ENCODE measurements at places on chromosomes 5 and 9. TPM values are rescaled to one million over a fixed set of nuclear protein-coding genes. Genes with fewer than 3 reads are reported as not detected.
A peak's percentile ranks its signal among the peaks of the same experiment; 100 is the strongest.

HAND1 gene
- not detected for total RNA-seq

SMC2 gene
- total RNA-seq, result 8.7 TPM

ECM2 gene
- not detected for total RNA-seq

ANKRD55 gene
- total RNA-seq, result 3.7 TPM

C7 gene
- total RNA-seq, result 0.51 TPM

GARIN3 gene
- not detected for total RNA-seq

PCDHA5 gene
- under 0.01 TPM for total RNA-seq

DNM1 gene
- total RNA-seq, result 0.13 TPM

- no peak for DNase-seq
Measured at GRCh38 chr5:87877495-87877894, 391.1 kb downstream of the TMEM161B start.

DNA sequence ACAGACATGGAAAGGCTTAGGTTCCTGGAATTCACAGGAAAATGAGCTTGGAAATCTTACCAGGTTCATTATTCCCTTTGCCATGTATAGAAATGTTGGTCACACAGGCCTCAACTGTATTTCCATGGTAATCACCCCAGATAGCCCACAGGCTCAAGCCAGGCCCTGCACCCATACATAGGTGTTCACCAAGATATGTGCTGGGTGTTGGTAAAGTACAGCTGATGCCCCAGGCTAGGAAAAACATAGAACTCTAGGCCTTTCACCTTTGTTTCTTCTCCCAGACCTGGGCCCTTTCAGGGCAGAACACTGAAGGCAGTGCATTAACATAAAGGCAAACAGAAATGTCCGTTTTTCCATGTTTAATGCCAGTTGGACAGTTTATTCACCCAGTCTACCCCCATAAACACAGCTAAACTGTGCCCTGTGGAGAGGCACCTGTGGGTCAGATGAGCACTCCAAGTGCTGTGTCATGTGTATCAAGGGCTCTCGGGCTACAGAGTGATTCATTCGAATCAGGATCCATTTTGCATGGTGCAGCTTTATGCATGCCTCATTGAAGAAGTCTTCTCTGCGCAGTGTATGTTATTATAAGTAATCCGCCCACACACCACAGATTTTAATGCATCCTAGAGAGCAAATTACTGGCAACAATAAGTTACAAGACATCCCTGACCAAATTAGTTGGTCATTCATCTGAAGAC lies 93.4 kb upstream of the SLC30A5 start:
- DNase-seq, result no peak

DNA sequence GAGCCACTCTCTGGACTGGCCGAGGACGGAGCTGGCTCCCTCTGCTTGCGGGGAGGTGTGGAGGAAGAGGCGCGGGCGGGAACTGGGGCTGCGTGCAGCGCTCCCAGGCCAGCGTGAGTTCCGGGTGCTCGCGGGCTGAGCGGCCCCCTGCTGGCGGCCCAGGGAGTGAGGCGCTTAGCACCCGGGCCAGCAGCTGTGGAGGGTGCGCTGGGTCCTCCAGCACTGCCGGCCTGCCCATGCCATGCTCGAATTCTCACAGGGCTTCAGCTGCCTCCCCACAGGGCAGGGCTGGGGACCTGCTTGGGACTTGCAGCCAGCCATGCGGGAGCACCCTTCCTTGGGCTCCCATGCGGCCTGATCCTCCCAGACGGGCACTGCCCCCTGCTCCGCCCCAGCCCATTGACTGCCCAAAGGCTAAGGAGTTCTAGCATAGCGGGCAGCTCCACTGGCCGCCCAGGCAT lies 416.9 kb downstream of the MRPS30 start:
- DNase-seq, result no peak

DNA sequence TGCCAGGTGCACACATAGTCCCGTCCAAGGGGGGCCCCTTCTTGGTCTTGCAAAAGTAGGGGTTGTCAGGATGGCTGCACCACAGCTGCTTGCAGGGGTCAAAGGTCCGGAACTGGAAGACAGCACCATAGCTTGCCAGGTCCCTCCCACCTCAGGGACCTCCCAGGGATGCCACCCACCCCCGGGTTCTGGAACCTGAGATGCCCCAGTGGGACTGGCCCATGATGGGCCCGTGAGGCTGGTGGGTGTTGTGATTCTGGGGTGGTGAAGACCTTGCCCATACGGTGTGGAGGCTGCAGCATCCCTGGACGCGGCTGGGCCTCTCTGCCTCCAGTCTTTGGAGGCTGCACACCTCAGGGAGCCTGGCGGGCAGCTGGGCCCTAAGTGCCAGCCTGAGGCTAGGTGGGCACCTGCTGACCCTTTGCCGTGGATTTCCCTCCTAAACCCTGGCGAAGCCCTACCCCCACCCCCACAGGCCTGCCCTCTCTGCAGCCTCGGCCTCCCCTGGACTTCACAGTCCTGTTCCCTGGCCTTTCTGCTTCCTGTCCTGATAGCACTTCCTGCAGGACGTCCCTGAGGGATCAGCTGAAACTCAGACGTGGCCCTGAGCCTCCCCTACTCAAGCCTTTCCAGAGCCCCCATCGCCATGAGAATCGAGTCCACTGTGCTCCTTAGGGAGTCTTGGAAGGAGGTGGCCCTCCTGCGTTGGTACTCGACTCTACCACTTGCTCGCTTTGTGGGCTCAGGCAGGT lies 92.1 kb downstream of the ZNF354C start:
- DNase-seq, result no peak

DNA sequence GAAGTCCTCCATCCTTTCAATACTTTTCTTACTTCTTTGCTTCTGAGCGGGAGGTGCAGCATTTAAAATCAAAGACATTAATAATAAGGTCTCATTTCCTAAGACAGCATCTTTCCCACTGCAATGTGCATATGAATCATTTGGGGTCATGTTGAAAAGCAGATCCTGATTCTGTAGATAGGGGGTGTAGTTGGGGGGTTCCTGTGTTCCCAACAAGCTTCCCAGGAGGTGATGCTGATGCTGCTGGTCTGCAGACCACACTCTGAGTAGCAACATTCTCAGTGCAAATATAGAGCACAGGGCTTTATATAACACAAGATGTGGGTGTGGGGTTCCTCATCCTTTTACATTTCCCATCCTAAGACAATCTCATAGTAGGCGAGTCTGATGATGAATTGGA lies 126.5 kb upstream of the PALM2AKAP2 start:
- no peak for DNase-seq

- DNase-seq, result no peak
Measured at GRCh38 chr9:22175972-22176545, 167.0 kb upstream of the CDKN2B start.

- DNase-seq, result no peak
Measured at GRCh38 chr9:114602620-114603019, 8.5 kb upstream of the TMEM268 start.

DNA sequence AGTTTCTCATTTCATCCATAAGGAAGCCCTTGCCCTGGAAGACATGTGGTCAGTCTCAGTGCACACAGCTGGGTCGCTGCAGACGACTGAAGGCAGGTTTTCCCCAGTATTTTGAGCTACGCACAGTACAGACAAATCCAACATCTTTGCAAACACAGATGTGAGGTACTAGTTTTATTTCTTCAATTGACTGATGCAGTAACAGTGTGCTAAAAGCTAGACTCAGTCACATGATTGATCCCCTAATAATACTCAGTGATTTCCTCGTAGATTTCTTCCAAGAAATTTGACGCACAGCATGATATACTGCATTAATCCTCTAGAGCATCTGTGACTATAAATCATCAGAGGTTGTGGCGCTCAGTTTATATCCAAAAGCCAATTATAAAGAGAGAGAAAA lies 346.1 kb downstream of the DIRAS2 start:
- no peak for DNase-seq

DNA sequence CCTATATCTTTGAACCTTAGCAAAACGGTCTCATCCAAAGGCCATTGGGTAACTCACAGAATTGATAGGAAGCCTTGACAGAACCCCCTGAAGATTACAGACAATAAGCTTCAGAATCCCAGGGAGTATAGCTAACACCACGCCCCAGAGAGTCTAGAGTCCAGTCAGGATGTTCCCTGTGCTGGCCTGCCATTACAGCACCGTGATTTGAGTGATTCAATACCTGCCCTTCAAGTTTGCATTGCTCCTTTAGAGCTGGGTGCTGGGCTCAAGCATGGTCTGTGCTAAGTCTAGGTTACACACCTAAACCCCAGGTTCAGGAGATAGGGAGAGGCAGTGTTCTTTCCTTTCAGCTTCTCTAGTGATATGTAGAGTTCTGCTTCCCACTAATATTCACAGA lies 90.5 kb downstream of the RASEF start:
- no peak for DNase-seq

DNA sequence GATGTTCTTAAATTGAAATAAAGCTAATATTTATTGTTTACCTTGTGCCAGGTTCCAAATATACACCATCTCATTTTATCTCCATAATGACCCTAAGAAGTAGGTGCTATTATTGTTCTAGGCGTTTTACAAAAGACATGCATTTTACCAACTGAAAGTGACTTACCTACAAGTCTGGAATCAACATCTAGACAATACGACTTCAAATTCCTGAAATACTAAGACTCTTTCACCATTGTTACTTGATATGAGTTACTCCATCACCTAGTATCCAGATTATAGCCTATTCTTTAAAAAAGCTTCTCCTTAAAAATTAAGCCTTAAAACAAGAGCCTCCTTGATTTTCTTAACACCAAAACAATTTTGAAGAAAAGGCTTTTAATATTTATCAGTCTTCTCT lies 13.3 kb downstream of the HACD4 start:
- no peak for DNase-seq

DNA sequence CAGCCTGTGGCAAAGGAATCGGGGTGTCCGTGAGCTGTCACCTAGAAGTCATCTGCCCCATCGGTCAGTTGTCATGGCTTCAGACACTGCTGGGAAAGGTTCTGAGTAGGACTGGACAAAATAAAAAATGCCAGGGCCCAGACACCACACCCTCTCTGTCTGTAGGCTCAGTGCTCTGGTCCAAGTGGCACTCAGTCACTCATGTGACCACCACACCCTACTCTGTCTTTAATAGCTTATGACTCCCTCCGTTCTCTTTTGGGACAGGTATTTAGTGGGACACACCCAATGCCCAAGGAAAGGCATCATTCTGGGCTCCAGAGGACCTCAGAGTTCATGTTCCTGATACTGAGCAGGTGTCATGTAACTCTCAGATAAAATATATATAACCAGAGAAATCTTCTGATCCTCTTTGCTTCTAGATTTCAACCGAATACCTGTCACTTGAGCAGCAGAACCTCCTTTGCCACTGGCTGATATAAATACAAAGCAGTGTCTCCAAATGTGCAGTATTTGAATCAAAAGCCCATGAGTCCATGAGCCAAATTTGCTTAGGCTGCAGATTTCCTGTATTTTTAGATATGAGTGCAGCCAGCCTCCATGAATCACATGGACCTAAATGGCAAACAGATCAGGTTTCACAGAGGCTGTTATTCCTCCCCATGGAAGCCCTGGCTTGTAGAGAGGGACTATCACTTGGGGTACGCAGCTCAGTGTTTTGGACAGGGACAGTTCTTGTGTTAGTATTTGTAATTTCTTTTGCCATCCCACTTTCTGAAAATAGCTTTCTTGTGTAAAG lies 272.0 kb downstream of the ARHGAP26 start:
- peak; percentile 44 for DNase-seq

GRCh38 chr5:148979083-148979723 lies 83.7 kb downstream of the SH3TC2 start:
- DNase-seq, result no peak

DNA sequence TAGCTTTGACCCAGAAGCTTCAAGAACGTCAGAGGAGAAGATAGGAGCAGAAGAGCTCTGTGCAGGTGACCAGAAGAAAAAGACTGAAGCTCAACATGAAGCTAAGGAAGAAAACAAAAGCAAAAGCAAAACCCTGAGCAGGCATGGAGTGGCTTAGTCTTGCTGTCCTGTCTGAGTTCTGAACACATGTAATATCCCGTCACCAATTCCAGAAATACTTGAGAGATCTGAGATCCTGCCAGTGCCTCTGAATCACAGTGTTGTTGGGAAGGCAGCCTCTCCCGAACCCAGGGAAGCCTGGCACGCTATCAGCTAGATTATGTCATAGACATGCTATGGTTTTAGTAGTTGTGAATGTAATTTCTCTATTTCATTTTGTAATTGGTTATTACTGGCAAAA lies 235.7 kb downstream of the ICE1 start:
- no peak for DNase-seq

DNA sequence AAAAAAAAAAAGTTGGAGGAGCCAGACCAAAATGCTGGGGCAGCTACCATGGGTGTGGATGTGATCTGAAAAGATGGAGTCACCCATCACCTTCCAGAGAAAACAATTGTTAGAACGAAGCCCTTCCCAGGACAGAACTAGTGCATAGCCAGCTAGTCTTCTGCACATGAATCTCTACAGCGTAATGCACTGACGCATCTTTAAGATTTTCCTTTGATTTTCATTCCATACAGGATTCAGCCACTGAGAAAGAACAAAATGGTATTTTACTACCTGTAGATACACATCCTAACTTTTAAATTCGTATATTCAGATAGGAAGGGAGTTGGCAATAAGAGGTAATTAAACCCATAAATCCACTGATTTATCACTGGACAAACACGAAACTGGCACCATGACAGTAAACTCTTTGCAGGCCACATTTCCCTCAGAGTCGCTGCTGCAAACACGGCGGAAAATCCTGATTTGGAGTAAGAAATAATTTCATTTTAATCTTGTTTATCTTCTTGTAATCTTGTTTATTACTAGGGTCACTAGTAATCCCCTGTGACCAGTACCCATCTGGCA lies 206.6 kb downstream of the SPOCK1 start:
- no peak for DNase-seq

- no peak for DNase-seq
Measured at GRCh38 chr9:105900123-105900522, 205.8 kb downstream of the TMEM38B start.

DNA sequence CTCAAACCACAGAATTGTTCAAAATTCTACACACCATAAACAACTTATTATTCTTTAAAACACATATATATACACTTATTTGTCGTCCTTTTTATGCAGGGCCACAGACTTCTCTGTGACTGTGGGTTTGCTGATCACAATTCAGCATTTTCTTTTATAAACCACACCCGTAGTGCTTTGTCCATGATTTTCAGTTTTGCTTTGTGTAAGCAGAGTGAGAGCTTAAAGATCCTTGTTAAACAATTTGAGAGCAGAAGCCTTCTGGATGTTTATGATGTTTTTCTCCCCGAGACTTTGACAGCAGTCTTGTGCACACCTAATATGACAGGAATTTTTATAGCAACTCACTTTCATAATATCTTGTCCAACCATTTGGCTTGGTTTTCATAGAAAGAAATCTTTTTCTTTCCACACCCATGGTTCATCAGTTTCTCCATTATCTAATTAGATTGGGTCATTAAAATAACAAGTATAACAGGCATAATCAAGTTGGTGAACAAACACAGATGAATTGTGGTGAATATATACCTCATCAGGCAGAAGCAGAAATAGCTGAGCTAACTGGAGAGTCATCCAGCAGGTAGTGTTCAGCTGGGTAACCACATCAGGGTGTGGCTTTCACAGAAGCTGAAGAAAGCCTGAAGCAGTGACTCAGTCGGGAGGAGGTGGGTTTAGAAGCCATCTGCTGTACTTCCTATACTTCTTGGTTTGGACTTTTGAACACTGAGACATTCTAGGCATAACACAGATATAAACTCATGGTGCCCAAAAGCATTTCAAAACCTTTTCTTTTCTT lies 232.8 kb downstream of the DOCK8 start:
- no peak for DNase-seq

Measured in dermis microvascular lymphatic vessel endothelial cell (primary cell).